ENCODE measurements at places on chromosomes 11 and 22.

DNA sequence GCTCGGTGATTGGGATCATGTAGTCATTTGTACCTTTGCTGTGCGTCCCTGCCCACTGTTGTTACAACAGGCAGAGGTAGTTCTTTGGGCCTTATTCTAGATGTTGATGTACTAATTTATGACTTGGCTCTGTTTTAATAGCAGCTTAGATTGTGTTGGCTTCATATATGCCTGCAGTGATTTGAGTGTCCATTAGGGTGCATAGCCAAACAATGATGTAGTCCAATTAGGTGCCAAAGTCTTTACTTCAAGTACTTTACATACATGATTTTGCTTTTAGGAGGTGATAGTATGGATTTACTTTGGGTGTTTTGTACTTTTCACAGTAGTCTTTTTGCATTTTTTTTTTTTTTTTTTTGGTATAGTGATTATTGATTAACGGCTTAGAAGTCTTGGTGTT, 46.4 kb downstream of the PPP6R3 start:
- DNase-seq: no peak

DNA sequence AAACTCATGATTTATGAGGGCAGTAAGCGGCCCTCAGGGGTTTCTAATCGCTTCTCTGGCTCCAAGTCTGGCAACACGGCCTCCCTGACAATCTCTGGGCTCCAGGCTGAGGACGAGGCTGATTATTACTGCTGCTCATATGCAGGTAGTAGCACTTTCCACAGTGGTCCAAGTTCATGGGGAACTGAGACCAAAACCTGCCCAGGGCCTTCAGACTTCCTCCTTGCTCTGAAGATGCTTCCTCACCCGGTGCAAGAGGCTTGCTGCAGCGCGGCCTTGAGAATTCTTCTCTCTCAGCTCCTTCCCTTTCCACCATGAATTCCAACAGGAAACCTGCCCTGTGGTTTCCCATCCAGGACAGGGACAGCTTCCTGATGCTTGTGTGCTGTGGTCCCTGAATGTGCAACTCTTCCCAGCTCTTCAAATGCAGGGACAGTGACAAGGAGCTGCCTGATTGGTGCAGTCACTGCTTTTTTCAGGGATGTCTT, 53.9 kb downstream of the GGTLC2 start:
- DNase-seq: no peak

GRCh38 chr11:76248210-76248609, 41.9 kb upstream of the WNT11 start:
- DNase-seq: no peak

GRCh38 chr11:96620464-96621044, 230.7 kb downstream of the JRKL start:
- DNase-seq: no peak

DNA sequence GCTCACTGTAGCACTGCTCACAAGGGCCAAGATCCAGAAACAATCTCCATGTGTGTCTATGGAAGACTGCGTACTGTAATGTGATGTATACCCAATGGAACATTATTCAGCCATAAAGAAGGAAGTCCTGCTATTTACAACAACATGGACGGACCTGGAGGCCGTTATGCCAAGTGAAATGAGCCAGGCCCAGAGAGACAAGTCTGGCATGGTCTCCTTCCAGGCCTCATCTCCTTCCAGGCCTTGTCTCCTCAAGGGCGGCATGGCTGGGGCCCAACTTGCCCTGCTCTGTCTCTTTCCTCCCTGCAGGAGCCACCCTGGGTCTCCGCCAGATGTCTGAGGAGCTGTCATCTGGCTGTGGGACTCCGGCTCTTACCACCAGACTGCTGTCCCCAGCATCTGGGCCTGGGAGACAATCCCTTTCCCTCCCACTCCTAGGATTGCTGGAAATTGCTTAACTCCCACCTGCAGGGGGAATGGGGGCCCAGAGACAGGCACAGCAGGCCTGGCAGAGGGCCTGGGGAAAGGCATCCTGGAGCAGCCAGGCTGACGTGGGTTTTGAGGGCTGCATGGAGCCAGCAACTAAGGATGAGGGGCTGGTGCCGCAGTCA, 1326.6 kb downstream of the TBC1D22A start:
- DNase-seq: no peak

GRCh38 chr11:61062181-61062930, 39.9 kb upstream of the CD5 start:
- no peak for DNase-seq

DNA sequence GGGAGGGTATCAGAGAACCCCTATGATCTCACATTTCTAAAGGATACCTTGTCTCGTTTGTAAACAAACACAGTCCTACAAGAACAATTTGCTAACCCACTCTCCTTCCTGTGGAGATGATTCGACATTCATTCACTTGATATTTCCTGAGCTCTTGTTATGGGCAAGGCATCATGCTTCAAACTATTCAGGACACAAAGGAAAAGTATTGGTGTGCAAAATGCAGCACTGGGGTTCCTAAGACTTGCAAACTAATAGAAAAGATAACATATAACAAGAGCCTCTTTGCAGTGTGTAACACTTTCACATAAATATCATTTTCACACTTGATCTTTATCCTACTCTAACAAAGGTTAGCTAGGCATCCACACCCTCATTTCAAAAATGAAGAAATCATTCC, 211.5 kb upstream of the BLID start:
- DNase-seq: no peak

GRCh38 chr11:128151780-128152179, 435.6 kb downstream of the ETS1 start:
- DNase-seq: no peak

GRCh38 chr11:116984186-116984585, 114.0 kb downstream of the SIK3 start:
- no peak for DNase-seq

DNA sequence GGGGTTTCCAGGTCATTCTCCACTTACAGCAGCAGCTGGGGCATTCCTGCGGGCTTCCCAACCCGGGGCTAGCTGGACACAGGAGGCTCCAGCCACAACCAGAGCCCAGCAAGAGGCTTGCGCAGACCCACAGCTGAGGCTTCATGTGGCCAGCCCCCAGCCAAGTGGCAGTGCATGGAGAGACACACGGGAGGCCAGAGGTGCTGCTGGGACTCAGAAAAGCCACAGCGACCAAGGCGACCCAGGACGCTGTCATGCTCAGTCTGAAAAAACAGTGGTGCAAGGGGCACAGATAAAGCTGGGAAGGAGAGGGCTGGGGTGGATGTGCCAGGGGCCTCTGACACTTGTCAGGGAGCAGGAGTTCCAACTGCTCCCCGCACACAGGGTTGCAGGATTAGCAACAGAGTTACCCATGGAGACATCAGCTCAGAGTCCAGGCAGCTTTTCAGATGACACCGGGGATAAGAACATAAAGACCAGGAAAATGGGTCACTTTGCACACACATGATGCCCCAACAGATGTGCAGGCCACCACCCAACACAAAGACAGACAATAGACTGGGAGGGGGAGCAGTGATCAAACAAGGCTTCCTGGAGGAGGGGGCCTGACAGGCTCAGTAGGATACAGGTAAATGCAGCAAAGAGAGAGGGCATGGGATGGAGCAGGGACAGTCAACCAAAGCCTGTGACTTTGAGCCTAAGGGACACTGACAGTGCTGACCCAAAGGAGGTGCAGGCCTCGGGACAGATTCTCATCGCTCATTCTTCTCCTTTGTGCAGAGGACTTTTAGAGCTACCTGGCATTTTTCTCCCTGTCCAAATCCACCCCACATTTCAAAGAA, 6.9 kb upstream of the NEAT1 start:
- DNase-seq: no peak

- DNase-seq: no peak
Observed at GRCh38 chr11:113193946-113194345, 120.4 kb upstream of the TTC12 start.

- no peak for DNase-seq
Observed at GRCh38 chr11:125251956-125252355, 87.4 kb downstream of the PKNOX2 start.

- no peak for DNase-seq
Observed at GRCh38 chr11:108858622-108859021, 193.8 kb downstream of the DDX10 start.

DNA sequence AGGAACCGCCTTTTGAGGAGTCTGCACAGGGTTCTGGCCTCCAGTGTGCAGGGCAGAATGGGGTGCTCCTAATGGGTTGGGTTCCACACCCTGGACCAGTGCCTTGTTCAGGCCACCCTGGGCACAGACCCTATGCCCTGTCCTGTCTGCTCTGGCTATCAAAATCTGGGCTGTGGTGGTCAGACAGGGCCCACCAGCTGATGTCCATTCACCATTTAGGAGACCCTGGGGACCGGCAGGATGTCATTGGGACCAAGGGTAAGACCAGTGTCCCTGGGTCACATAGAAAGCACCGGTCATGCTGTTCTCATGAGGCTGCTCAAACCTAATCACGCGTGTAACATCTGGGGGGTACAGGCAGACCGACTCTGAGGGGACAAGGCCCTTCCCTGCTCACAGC, 37.3 kb downstream of the PARVG start:
- no peak for DNase-seq

All from AG04449 (cell line).